Stimulated activated CD8-positive, alpha-beta memory T cell treated with anti-CD3 and anti-CD28 coated beads, Interleukin-15, amount 100 ng/mL, for 4 hours (primary cell): ENCODE measurements at places on chromosomes 2 and 18.

- DNase-seq = no peak
Observed at GRCh38 chr2:50930726-50931125, 101.2 kb downstream of the NRXN1 start.

DNA sequence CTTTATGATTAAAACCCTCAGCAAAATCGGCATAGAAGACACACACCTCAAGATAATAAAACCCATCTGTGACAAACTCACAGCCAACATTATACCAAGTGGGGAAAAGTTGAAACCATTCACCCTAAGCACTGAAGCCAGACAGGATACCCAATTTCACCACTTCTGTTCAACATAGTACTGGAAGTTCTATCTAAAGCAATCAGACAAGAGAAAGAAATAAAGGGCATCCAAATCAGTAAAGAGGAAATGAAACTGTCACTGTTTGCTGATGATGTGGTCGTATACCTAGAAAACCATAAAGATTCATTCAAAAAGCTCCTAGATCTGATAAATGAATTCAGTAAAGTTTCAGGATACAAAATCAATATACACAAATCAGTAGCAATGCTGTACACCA, 16.4 kb upstream of the RPRD1A start:
- no peak for DNase-seq

DNA sequence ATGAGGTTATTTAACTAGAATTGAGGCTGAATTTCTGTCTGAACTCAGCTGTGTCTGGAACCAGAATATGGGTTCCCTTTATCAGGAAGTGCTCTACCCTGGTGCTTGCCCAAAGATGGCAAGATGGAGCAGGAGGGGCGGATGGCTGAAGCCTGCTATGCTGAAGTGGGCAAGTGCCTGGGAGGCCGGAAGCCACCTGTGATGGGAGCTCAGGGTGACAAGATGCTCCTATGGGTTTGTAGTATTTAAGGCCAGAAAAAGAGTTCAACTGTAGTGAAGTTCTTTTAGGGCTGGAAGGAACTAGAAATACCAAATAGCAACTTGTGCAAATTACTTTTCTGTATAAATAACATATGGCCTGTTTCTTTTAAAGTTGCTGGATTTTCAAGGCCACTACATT, 808.9 kb upstream of the RAB6C start:
- no peak for DNase-seq

GRCh38 chr18:4040391-4041092, 414.6 kb downstream of the DLGAP1 start:
- no peak for DNase-seq

DNA sequence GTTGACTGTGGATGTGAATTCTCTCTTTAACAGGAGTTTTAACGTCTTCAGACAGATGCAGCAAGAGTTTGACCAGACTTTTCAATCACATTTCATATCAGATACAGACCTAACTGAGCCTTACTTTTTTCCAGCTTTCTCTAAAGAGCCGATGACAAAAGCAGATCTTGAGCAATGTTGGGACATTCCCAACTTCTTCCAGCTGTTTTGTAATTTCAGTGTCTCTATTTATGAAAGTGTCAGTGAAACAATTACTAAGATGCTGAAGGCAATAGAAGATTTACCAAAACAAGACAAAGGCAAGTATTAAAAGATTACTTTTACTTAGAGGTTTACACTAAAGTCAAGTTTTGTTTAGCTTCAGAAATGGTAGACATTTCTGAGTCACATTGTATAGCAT, 30.2 kb upstream of the TYMS start:
- DNase-seq = no peak

DNA sequence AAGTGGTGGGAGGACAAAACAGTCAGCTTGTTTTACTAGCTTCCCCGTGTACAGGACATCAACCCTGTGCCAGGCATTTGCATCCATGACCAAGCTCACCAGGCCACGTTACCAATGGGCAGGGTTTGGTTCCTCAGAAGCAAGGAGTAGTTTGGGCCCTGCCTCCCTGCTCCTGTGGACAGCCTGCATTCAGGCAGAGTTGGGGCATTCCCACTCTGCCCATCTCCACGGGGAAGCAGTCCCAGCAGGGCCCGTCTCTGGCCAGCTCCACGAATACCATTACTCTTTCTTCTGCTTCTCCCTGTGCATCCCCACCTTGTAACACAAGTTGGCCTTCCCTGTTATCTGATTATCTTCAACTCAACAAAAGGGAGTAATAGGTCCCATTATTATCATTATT, 54.0 kb upstream of the RIOK3 start:
- DNase-seq = no peak

GRCh38 chr2:197286805-197287595, 23.6 kb downstream of the ANKRD44 start:
- no peak for DNase-seq

DNA sequence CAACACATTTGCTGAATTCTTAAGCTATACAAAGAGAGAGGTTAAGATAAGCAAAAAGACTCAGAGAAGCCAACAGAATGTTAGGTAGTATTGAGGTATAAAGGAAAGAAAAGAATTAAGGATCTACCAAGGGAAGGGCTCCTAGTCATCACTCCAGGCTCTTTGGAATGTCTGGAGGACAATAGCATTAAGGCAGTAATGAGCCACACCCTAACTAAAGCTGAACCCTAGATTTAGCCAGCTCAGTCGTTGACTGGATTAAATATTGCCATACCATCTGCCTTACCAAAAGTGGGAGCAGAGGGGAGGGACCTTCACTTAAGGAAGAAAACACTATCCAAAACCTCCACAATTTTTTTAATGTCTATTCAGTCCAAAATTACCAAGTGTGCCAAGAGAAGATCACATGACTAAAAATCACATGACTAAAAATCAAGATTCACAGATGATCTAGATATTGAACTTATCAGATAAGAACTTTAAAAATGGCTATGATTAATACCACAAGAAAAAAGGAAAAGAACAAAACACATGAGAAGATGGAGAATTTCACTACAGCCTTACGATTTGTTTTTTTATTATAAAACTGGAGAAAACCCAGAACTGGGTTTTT, 59.7 kb downstream of the EXOC6B start:
- no peak for DNase-seq

GRCh38 chr2:209383212-209383611, 40.6 kb upstream of the MAP2 start:
- DNase-seq = no peak

DNA sequence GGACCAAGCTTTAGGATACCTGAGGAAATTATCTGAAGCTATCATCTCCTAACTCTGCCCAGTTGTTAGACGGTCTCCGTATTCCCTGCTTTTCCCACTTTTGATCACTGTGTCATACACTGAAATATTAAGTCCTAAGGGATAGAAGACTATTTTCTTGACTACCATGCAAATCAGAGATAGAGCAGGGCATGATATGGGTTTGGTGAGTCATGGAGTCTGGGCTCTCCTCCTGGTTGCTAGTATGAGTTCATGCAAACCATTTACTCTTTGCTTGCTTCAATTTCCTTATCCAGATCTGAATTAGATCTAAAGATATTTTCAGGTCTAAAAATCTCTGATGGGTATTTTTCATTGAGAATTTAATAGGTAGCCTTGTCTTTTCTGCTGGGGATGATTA, 55.0 kb downstream of the EHBP1 start:
- no peak for DNase-seq

- no peak for DNase-seq
Observed at GRCh38 chr2:109507217-109507616, 106.5 kb downstream of the SEPTIN10 start.
